GM23338 (cell line): ENCODE measurements at places on chromosomes 2 and 18. TPM values are rescaled to one million over a fixed set of nuclear protein-coding genes. Genes with fewer than 3 reads are reported as not detected.

- no peaks in the 10 kb centered on the region for H3K36me3 ChIP-seq
- peaks cover 13% of the 10 kb centered on the region for H3K27me3 ChIP-seq
- no peak overlapping the region for H3K27ac ChIP-seq
- H3K4me1 ChIP-seq = peaks cover 53% of the 10 kb centered on the region
- H3K4me3 ChIP-seq = no peak overlapping the region
Measured at GRCh38 chr2:219573166-219573565, 1.1 kb downstream of the INHA start.

GRCh38 chr2:189685540-189686229, 11.2 kb downstream of the ANKAR start:
- peak; percentile 72 for DNase-seq
- H3K4me3 ChIP-seq = no peak overlapping the region
- no peaks in the 10 kb centered on the region for H3K27me3 ChIP-seq
- no peaks in the 10 kb centered on the region for H3K36me3 ChIP-seq
- H3K4me1 ChIP-seq = no peaks in the 10 kb centered on the region

GRCh38 chr2:182444806-182445205, 18.0 kb upstream of the PDE1A start:
- H3K27me3 ChIP-seq = no peaks in the 10 kb centered on the region
- no peaks in the 10 kb centered on the region for H3K36me3 ChIP-seq
- H3K4me3 ChIP-seq = no peak overlapping the region
- H3K4me1 ChIP-seq = no peaks in the 10 kb centered on the region
- DNase-seq = no peak

GRCh38 chr2:34316788-34317187, 717.7 kb upstream of the FAM98A start:
- H3K4me3 ChIP-seq = no peak overlapping the region
- no peaks in the 10 kb centered on the region for H3K27me3 ChIP-seq
- no peaks in the 10 kb centered on the region for H3K4me1 ChIP-seq

- peaks cover 42% of the 10 kb centered on the region for H3K4me1 ChIP-seq
- no peaks in the 10 kb centered on the region for H3K27me3 ChIP-seq
- H3K27ac ChIP-seq = no peak overlapping the region
- H3K36me3 ChIP-seq = no peaks in the 10 kb centered on the region
Measured at GRCh38 chr2:205700331-205701132, 18.2 kb downstream of the NRP2 start.

- no peak overlapping the region for H3K27ac ChIP-seq
- no peaks in the 10 kb centered on the region for H3K4me1 ChIP-seq
- no peaks in the 10 kb centered on the region for H3K36me3 ChIP-seq
- DNase-seq = no peak
- H3K4me3 ChIP-seq = no peak overlapping the region
- H3K27me3 ChIP-seq = no peaks in the 10 kb centered on the region
Measured at GRCh38 chr2:15758848-15759247, 167.2 kb downstream of the DDX1 start.

DNA sequence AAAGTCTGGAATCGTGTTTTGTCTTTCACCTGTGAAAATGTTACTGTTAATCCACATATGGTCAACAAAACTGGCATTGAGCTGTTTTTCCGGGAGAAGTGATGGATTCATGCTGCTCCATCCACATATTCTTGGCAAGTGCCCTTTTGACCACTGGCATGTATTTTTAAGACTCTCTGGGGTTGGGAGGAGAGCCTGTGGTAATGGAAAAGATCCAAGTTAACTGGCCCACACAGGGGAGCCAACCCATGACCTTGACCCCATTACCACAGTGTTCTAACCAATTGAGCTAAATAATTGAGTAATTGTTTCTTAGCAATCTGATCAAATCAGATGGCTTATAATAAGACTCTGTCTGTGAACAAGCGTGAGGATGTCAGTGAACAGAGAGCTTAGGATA, 296.2 kb upstream of the NRP2 start:
- H3K4me3 ChIP-seq = no peak overlapping the region
- H3K27ac ChIP-seq = no peak overlapping the region
- peaks cover 11% of the 10 kb centered on the region for H3K4me1 ChIP-seq
- H3K27me3 ChIP-seq = no peaks in the 10 kb centered on the region
- H3K36me3 ChIP-seq = no peaks in the 10 kb centered on the region

DNA sequence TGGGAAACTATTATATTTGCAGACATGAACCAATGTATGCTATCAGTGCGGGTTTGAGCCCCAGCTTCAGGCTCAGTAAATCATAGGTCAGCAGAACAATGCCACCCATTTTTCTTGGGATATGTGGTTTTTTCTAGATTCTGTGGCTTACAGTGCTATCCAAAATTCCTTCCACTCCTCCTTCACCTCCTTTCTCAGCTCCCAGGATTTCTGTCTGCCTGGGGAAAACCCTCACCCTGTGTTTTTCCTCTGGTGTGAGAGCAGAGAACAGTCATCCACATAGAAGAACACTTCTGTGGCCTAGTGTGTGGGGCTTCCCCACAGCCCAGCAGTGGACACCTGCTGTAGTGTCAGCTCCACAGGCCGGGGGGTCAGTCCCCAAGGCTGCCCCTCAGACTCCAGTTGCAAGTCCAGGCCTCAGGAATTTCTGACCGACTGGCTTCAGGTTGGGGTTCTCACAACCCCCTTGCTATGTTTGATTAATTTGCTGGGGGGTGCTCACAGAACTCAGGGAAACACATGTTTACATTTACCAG, 238.2 kb downstream of the LDLRAD4 start:
- no peak overlapping the region for H3K27ac ChIP-seq
- H3K4me1 ChIP-seq = peaks cover 11% of the 10 kb centered on the region
- DNase-seq = no peak
- H3K36me3 ChIP-seq = no peaks in the 10 kb centered on the region
- no peaks in the 10 kb centered on the region for H3K27me3 ChIP-seq
- no peak overlapping the region for H3K4me3 ChIP-seq

DNA sequence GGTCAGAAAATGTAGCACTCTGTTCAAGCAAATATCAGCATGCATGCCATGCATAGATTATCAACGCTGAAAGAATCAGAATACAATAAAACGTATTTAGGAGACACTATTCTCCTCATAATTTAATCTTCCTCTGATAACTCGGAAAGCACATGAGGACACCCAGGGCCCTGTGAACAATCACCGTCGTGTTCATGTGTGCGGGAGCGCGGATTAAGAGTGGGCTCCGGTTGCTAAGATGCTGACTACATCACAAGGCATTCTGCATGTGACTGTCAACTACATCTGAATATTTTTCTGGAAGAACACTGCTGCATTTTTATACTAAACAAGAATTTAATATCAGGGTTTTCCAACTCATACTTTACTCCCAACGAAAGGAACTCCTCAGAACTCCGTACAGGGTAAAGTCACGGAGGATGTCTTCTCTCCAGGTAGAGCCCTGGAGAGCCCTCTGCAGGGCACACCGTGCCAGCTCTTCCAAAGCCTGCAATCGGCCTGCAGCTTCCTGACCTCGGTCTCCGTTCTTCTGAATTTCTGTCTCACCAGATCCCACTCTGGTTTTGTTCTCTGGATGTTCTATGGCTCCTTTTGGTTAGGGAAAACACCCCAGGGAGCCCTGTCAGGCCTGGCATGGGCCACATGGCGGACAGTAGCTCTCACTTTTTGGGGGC, 59.6 kb downstream of the ZNF516 start:
- no peaks in the 10 kb centered on the region for H3K27me3 ChIP-seq
- DNase-seq = peak; percentile 47
- H3K4me3 ChIP-seq = no peak overlapping the region
- no peaks in the 10 kb centered on the region for H3K36me3 ChIP-seq
- H3K4me1 ChIP-seq = no peaks in the 10 kb centered on the region

DNA sequence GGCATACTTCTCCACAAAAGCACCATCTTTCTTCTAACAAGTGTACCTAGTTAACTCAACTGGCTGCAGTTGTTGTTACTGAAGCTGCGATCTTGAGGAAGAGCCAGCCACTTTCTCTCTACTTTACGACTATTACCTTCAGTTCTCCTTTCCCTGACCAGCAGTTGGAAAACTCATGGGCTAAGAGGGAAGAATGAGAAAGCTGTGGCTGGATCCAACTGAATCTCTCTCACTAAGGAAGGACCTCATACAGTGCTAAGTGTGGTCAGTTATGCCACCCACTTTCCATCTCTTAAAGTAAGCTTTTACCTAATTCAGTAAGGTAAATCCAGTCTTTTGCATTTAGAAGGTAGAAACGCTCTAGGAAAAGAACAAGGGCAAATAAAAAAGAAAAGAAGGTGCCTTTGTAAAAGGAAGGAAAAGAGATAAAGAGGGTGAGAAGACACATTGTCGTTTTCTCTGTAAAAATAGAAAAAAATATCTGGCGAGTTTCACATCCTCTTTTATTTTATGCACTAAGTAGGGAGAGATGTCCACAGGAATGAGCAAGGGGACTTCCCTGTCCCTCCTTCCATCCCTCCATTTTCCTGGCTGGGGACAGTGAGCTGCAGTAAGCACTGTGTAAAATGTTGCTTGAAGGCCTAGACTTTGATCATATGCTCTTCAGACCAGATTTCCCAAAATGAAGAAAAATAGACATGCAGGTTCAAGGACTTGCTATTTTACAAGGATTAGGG, 73.4 kb downstream of the PLEKHM3 start:
- DNase-seq = peak; percentile 18
- no peak overlapping the region for H3K27ac ChIP-seq
- H3K4me3 ChIP-seq = no peak overlapping the region
- H3K27me3 ChIP-seq = no peaks in the 10 kb centered on the region
- H3K36me3 ChIP-seq = no peaks in the 10 kb centered on the region

DNA sequence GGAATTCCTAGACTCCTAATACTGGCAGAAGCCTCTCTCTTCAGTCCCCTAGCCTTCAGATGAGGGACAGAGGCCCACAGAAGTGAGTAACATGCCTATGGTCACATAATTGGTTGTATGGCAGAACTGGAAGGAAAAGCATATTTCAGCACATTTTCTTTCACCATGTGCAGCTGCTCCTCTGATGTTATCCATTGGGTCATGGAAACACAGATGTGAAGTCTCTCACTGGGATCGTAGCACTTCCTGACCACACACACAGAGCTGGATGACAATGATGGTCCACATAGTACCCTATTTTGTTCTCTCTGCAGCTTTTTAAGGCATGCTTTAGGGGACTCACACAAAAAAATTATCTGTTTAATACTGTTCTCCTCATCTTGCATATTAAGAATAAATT, 24.5 kb downstream of the MYO3B start:
- no peak for DNase-seq
- no peaks in the 10 kb centered on the region for H3K27me3 ChIP-seq
- H3K4me3 ChIP-seq = no peak overlapping the region
- H3K27ac ChIP-seq = no peak overlapping the region

DNA sequence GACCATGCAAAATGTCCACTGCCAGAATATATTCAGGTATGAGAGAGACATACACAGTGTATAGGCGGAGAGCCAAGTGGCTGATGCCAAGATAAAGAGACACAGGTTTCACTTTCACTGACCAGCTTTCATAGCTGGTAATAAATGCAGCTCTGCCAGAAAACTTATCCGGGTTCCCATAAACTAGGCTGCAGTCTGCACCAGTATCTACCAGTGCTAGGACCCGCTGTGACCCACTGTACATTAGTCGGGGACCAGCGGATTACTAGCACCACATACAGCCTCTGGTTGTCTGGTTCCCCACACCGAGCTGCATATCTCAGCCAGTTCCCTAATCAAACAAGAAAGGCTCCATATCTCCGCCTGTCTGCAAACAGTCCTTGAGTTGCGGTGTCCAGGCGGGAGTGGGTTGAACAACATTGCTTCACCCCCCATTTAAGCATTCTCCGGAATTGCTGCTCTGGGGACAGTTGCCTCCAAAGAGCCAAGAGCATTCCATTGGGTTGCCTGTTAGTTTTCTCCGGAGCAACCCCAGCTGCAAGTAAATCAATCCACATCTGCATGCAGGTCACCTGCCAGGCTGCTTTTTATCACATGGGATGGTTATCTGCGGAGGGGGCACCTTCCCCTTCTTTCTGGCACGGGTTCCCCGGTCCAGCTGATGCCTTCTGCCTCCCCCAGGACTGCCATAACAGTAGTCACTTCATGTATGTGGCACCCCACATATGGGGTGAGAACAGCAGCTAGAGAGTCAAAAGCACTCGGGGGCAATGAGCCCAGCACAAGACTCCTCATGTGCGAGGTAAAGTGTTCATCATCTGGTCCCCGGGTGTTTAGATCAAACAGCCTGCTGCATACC, 18.0 kb upstream of the KLHL23 start:
- no peak for DNase-seq
- no peaks in the 10 kb centered on the region for H3K4me1 ChIP-seq
- no peak overlapping the region for H3K4me3 ChIP-seq
- H3K27ac ChIP-seq = no peak overlapping the region

DNA sequence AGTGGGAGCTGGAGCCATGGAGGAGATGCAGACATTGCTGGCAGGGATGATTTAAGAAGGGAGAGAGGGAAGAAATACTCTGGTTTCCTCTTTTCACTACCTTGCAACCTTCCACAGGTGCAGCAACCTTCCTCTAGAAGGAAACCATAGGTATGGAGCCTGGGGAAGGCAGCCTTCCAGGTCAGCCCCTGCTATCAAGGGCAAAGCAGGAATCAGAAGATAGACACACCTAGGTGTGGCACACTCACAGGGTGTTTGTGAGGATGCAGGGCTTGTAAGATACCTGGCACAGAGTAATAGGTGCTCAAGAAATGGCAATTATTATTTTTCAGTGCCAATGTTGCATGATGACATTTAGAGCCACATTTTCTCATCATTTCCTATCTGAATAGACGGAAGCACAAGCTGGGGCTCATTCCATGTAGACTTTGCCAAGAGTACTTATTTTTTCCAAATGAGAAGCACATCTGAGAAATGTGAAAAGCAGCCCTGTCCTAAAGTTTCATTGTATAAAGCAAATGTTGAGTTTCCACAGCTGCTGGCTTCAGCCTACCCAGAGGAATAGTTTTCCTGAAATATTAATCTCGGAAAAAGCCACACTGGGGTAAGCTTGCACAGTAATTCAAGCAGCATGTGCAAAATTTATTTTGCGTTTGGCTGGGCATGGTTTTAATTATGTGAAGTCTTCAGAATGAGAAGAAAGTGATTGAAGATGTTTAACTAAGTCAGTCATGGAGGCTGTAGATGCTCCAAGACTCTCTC, 20.6 kb downstream of the EVA1A start:
- no peak for DNase-seq
- no peaks in the 10 kb centered on the region for H3K27me3 ChIP-seq
- H3K27ac ChIP-seq = no peak overlapping the region
- no peaks in the 10 kb centered on the region for H3K4me1 ChIP-seq

Gene OBSL1
- total RNA-seq = 164 and 207 TPM in 2 replicates

Gene DUSP2
- 10.5 and 13.0 TPM in 2 replicates for total RNA-seq

Gene AQP12A
- total RNA-seq = not detected in 2 replicates

Gene HOXD1
- 0.39 TPM in 1 of 2 replicates, not detected in the other for total RNA-seq

Gene CYP27C1
- 2.9 and 3.0 TPM in 2 replicates for total RNA-seq

Gene TRAF3IP1
- 12.2 and 12.5 TPM in 2 replicates for total RNA-seq

Gene RUFY4
- total RNA-seq = 0.04 TPM in 1 of 2 replicates, not detected in the other
